Kasumi-1 (cell line): ENCODE measurements at places on chromosomes 7 and 10.
A peak's percentile ranks its signal among the peaks of the same experiment; 100 is the strongest.

GRCh38 chr7:43671521-43671920 is 57.8 kb downstream of the COA1 start:
- DNase-seq: no peak

GRCh38 chr10:48697821-48698764 is 13.4 kb downstream of the WDFY4 start:
- DNase-seq: no peak

- DNase-seq: no peak
These were observed 49.7 kb downstream of the ZMYND11 start for GRCh38 chr10:184911-185310.

- no peak for DNase-seq
These were observed 47.7 kb downstream of the CDK6 start for GRCh38 chr7:92788559-92789183.

DNA sequence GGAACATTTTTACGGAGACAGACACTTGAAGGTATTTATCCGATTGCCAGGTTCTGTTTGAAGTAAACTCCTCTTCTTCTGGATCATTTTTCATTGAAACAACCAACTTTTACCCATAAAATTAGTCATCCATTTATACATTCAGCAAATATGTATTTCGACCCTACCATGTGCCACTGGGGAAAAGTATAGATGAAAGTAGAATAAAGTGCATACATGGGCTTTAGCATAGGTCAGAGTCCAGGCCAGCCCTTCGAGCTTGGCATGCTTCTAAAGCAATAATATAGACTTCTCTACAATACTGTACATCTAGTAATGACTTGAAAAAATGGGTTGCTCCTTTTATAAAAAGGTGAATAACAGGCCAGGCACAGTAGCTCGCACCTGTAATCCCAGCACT is 10.1 kb downstream of the SLC25A16 start:
- DNase-seq: no peak

GRCh38 chr10:55203319-55203718 is 402.3 kb upstream of the PCDH15 start:
- no peak for DNase-seq

GRCh38 chr10:116988311-116988710 is 16.7 kb downstream of the SHTN1 start:
- no peak for DNase-seq

DNA sequence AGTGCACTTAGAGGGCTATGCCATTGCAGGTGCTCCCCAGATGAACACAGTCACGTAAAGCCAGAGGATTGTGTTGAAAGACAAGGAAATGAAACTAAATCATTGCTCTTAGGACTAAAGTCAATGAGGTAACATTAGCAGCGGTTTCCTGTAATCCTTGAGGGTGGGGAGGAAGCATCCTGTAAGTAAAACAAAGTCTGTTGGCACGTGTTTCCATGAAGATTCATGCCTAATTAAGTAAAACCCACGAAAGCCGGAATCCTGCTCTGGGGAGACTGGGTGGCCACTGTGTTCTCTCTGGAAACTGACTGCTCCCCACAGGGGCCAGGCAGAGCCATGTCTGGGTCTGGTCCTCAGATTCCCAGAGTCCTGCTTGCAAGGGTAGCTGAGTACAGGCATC is 18.3 kb downstream of the STEAP1B start:
- DNase-seq: no peak

- DNase-seq: no peak
These were observed 445.7 kb downstream of the PTPRN2 start for GRCh38 chr7:158141806-158142518.

DNA sequence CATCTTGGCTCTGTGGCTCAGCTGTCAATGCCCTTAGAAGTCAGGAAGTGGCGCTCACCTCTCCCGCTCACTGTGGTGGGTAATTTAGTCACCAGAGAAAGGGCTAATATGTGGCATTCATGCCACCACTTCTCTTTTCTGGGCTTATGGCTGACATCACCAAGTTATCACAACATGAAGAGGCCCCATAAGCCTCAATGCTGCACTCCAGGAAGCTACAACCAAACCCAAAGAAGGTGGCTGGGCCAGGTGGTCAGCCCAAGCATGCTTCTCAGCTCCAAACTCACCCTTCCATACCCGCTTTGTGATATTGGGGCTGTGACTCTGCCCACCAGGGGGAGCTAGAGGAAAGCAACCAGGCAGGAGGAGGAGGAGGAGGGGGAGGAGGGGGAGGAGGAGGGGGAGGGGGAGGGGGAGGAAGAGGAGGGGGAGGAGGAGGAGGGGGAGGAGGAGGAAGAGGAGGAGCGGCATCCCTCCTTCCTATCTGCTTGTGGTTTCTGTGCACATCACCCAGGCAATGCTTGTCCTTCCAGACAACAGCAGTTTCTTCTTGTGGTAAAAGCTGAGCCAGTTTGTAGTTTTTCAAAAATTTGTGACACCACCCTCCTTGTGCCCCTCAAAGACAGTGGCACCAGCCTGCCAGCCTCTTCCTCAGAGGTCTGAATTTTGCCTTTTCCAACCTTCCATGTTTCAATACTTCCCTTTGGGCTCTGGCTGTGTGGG is 42.1 kb downstream of the CYP26A1 start:
- peak; percentile 70 for DNase-seq

DNA sequence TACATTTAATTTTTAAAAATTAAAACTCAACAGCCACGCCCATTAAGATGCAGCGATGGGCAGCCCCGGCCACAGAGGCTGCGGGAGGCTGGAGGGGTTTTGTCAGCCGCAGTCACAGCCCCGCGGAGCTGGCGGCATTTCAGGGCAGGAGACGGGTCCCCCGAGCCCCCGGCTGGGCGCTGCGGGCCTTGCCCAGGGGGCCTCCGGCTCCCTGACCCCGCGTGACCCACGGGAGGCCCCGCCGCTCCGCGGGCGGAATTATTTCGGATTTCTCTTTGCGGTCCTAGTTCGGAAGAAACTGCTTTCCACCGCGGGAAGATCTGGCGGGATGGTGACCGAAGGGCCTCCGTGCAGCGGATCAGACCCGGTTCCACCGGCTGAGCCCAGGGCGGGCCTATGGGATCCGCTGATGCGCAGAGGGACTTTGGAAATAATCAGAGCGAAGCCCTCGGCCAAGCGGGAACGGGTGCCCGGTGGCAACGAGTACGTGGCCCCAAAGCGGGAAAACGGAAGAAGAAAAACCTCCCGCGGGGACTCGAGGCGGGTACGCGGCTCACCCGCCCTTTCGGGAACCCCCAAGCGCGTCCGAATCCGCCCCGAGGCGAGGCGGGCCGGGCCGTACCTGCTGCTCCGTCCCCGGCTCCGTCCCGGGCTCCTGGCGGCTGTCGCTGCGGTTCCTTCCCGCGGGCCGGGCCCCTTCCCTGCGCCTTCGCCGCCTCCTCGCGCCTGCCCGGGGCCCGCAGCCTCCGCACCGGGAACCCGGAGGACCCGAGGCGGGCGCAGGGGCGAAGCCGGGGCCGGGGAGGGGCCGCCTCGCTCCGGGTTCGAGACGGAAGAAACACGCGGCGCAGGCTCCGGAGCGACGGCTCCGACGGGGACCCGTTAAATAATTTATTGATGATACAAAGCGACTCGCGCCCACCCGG is 1.7 kb downstream of the NKX6-2 start:
- DNase-seq: no peak

DNA sequence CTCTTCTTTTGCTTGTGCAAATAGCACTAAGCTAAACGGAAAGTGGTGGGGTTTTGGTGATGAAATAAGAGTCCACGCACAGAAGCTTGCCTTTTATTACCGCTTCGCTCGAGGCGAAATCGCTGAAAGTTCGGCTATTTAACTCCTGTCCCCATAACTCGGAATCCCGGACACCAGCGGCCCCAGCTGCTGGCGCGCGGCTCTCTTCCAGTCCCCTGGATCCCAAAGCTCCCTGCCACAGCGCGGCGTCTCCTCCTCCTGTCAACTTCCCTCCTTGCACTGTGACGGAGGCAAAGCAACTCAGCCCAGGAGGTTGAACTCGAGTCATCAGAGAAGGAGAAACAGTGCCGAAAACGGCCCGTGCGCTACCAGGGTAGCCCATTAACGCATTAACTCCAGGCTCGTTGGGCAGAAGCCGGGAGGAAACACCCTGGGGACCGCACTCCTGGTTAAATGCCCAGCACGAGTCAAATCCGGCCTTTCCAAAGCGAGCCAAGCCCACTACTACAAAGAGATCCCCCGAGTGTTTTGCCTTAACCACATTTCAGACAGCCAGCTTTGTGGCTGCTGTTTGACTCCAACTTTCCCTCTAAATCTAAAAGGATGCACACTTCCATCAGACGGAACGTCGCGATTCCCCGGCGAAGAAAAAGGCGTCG is 1.3 kb downstream of the SEMA3D start:
- DNase-seq: peak; percentile 31

- DNase-seq: no peak
These were observed 56.3 kb downstream of the PDGFA start for GRCh38 chr7:463362-463781.

GRCh38 chr10:72088889-72089575 is 681 bp upstream of the SPOCK2 start:
- DNase-seq: no peak

DNA sequence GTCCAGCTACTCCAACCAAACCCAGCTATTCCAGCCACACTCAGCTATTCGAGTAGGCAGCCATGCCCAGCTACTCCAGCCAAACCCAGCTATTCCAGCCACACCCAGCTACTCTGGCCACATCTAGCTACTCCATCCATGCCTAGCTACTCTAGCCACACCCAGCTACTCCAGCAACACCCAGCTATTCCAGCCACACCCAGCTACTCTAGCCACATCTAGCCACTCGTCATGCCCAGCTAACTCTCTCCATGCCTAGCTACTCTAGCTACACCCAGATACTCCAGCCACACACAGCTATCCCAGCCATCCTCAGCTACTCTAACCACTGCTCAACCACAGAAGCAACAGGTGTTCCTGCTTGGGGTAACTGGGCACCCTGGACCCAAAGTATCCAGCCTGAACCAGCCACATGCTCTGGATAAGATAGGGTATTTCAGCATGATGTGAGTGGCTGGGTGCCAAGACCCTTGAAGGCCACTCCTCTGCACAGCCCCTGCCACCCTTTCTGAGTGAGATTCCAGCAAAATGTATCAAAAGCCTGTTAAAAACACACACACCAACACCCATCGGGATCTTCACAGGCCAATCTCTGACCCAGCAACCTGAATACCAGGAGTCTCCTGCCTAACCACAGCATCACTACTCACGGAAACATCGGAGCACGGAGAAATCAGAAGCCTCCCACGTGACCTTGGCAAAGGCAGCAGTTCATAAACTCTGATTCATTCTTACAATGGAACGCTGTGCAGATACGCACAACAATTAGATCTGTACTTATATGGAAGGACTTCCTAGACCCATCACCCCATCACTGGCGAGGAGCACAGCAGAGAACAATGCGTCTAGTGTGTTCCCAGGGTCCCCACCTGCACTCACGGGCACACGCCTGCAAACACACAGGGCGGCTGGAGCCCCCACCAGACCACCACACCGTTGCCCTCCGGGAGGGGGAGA is 51.8 kb upstream of the DNAAF5 start:
- no peak for DNase-seq

GRCh38 chr7:69753981-69754380 is 155.7 kb downstream of the AUTS2 start:
- DNase-seq: no peak

DNA sequence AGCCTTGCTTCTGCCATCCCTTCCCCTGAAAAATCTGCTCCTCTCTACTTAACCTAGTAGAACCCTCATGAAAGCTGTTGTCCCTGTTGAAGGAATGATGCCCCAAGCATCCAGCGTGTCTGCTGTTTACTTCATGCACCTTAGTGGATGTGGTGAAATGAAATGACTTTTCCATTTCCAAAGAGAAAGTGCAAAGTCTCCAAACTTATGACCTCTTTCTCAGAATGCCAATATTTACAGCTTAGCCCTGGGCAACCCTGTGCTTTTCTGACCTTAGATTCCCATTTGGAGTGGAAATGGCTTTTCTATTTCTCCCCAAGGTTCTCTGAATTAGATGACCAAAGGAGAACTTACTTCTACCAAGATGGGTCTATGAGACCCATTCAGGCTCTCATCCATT is 256.9 kb downstream of the KCNMA1 start:
- no peak for DNase-seq

DNA sequence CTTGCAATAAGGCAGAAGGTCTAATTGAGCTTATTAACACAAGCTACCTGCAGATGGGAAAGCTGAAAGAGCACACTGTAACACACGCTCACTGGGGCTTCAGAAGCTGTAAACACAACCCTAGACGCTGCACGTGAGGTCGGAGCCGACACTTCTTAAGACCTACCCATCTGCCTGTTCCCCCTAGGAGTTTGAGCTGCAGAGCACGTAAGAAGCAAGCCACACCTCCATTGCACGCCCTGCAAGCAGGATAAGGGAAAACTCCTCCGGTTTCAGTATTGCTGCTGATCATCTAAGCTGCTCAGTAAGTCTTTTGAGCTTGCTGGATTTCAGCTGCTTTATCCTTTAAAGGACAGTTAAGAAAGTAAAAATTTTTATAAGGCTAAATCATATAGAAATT is 244.0 kb upstream of the ZWINT start:
- DNase-seq: no peak

DNA sequence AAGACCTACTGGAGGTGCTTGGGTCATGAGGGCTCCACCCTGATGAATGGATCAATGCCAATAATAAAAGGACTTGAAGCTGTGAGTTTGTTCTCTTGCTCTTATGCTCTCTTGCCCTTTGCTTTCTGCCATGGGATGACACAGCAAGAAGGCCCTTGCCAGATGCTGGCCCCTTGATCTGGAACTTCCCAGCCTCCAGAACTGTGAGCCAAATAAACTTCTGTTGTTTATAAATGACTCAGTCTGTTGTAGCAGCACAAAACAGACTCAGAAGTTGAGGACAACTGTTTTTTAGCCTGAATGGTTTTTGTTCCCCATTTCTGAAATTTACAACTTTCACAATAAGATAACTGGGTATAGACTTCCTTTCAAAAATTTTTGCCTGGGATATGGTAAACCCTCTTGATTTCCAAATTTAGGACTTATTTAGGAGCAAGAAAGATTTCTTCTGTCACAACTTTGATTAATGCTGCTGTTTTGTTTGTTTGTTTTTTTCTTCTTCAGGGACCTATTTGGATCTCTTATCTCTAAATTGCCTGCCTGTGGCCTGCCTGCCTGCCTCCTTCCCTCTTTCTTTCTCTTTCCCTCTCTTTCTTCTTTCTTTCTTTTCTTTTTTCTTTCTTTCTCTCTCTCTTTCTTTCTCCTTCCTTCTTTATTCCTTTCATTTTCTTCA is 12.1 kb downstream of the ENTPD1 start:
- DNase-seq: no peak

DNA sequence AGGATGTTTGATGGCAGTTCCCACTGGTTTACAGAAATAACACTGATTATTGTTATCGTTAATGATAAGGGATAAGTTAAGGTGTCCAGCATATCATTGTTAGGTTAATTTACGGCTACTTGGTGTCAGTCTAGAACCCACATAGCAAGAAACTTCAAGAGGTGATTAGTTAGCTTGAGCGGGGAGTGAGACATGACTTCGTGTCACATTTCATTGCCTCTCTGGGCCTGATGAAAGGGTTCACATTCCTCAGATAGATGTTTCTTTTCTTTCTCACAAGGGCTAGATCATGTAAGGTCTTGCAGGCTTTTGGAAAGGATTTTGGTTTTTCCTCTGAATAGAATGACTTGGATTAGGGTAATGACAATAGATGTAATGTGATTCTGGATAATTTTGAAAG is 26.7 kb downstream of the WAC start:
- no peak for DNase-seq

- no peak for DNase-seq
These were observed 36.6 kb downstream of the PALD1 start for GRCh38 chr10:70515035-70515667.
